Osteoblast (primary cell): ENCODE measurements at places on chromosomes 6 and 20. TPM values are rescaled to one million over a fixed set of nuclear protein-coding genes. Genes with fewer than 3 reads are reported as not detected.
A peak's percentile ranks its signal among the peaks of the same experiment; 100 is the strongest.

MANEA gene
- 14.1 and 15.9 TPM in 2 replicates for total RNA-seq

WFDC12 gene
- not detected in 2 replicates for total RNA-seq

- DNase-seq: peak; percentile 75
Observed at GRCh38 chr20:46438156-46438750, 31.8 kb upstream of the ELMO2 start.

DNA sequence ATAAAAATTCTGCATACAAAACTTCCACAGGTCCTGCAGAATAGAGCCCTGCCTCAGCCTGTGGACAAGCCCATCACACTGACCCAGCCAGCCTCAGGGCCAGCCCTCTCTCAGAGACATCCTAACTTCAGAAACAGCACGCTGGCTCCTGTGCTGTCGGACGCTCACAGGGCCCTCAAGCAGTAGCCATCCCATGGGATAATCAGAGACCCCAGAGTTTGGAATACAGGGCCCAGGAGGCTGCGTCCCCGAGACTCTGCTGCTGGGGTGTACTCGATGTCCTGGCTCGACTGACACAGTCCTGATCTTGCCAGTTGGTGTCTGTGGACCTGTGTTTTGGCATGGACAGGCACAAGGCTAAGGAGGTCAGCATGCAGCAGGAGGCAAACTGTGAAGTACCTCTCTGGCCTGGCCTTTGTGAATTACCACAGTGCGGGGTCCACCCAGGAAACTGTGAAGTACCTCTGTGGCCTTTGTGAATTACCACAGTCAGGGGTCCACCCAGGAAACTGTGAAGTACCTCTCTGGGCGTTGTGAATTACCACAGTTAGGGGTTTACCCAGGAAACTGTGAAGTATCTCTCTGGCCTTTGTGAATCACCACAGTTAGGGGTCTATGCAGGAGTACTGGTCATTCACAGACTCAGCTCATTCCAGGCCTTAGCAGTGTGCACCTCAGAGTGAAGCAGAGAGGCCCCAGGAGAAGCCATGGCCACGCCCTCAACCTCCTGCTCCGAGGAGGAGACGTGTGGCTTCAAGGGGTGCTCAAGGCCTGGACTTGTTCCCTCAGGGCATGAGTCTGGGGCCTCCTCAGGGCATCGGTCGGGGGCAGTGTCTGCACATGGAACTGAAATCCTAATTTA, 212.4 kb downstream of the SYNDIG1 start:
- DNase-seq: no peak

DNA sequence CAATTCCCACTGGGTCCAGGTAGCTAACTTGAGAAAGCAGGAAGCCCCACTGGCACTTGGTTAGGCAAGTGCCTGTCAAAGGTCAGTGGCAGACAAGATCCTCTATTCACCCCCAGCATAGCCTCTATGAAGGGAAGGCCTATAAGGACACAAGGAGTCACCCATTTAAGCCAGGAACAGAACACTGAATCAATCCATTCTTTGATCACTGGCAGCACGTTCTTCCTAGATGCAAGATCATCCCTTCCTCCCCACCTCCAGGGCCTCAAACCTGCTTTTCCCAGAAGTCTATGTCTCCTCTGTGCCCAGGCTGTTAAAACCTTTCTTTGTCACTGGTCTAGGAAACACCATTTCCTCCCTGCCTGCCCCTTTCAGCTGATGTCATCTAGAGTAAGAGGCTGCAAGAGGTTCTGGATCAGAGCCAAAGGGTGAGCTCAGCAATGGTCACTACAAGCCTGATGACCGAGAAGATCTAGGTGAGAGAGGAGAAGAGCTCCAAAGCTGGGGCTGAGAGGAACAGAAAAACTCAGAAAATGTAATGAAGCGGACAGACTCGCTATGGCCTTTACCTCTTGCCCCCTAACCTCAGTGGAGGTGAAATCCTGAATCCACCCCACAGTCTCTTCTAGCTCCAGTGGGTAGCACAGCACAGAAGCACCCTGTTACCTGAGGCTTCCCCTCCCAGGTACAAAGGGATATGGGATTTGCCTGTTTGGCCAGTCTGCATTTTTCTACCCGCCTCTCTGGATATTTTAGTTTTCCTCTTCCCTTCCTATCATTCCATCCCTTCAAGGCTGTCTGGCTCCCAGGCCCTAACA, 1.8 kb downstream of the GTPBP2 start:
- peak; percentile 98 for DNase-seq

IL17A gene
- not detected in 2 replicates for total RNA-seq

DNA sequence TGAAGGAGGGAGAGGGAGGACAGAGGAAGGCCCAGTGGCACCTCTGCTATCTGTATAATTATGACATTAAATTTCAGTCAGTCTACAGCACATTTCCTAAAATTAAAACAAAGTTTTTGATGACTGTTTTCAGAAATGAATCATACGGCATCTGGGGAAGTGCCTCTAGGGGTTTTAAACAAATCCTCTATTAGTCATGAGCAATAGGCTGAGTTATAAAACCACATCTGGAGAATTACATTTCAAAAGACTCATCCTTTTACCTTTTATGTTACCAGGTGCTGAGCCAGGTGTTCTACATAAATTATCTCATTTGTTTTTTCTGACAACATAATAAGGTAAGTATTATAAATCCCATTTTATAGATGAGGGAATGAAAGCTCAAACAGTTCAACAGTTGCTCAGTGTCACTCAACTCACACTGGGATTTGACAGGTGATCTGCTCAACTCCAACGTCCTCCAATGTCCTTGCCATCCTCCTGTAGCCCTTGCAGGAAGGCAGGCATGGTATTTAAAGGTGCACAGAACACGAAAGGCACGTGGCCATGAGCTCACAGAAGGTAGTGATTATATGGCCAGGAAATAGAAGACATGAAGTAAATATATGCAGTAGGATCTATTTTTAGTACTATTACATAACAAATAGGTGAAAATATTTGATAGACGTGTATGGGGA, 184.2 kb upstream of the MAN1A1 start:
- peak; percentile 76 for DNase-seq

DNA sequence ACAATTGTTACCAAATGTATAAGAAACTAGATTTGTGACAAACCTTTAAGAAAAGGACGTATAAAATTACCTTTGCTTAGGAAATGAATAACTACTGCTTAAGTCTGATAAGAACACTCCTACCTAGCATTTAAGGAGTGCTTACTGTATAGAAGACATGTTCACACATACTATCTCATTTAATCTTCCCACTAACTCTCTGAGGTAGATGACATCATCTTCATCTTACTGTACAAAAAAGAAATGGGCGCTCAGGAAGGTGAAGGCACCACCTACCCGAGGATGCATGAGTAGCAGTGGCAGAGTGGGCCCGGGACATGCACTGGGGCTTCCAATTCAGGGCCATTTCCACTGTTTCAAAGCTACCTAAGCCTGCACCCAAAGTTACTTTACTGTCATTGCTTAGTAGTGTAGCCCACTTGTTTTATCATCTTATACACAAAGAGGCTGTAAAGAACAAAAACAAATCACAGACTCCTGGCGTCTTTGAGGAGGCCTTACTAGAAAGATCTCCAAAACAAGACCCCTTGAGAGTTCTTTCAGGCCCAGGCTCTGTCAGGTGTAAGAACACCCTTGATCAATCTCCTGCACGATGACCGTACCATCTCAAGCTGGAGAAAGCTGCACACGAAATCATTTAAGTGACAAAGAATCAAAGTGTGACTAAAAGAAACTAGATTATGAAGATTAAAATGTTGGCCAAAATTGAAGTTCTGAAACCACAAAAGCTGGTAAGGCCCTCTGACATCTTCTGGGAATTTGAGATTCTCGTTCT, 128.0 kb downstream of the INSM1 start:
- no peak for DNase-seq

RSPH9 gene
- under 0.01 and 0.36 TPM in 2 replicates for total RNA-seq

AKAP12 gene
- total RNA-seq: 67.3 and 70.1 TPM in 2 replicates

DNA sequence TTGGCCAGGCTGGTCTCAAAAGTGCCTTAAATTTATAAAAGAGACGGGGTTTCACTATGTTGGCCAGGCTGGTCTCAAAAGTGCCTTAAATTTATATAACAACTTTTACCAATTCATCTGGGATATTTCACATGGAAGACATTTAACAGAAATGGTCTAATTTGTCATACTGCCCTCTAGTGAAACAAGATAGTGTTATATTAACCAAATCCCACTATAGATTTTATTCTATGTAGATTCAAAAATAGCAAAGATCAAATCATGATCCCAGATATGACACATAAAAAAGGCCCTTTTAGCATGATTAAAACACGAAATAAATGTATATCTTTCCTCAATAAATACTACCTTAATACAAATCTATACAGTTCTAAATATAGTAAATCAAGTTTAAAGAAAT, 102.8 kb upstream of the TFAP2D start:
- DNase-seq: peak; percentile 2

MOG gene
- total RNA-seq: not detected in 2 replicates

VGLL2 gene
- total RNA-seq: not detected in 2 replicates

ADGRG6 gene
- total RNA-seq: under 0.01 and 0.36 TPM in 2 replicates

DNA sequence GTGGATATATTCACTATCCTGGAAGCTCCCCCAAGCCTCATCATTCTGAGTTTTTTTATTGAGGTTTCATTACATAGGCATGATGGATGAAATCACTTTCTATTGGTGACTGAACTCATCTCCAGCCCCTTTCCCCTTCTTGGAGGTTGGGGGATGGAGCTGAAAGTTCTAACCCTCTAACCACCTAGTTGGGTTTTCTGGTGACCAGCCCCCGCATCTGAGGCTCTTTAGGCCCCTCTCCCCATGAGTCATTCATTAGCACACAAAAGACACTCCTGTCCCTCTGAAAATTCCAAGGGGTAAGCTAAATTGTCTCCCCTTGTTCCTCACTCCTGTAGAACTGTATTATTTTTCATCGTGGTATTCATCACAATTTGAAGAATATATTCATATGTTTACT, 33.3 kb downstream of the GFRA4 start:
- DNase-seq: no peak

IYD gene
- not detected in 2 replicates for total RNA-seq

DNA sequence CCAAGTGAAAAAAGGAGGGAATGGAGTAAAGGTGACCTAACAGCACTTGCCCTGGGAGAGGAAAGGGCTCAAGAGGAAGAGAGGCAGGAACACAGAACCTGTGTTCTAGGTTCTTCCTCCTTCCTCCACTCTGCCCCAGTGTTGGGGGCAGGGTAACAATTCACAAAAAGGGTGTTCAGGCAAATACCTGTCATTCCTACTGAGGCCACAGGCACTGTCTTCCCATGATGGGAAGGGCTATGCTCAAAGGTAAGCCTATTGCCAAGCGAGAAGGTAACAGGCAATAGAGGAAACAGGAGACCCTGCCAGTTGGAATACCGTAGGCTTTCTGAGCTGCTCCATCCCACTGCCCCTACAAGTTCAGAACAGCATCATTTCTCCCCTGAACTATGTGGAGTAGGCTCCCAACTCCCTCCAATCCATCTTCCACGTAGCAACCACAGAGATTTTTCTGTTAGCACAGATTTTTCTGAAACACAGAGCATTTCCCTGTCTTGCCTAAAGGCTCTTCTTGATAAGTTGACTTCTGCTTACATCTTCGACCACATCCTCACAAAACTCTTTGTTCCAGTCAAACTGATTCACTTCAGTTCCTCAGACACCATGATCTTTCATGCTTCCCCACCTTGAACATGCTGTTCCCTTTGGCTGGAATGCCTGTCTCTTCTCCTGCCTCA, 2.7 kb downstream of the AGPAT1 start:
- DNase-seq: peak; percentile 54

- peak; percentile 99 for DNase-seq
Observed at GRCh38 chr20:50794846-50795634, at the start of gene BCAS4. TSS of gene BCAS4 (plus strand) at chr20:50795061. CDS start at chr20:50795084, 23 bp downstream.

MLIP gene
- 0.29 and 0.36 TPM in 2 replicates for total RNA-seq

HDGFL1 gene
- not detected in 2 replicates for total RNA-seq
